ENCODE measurements at places on chromosomes 2 and 18.

GRCh38 chr2:102187496-102188150 is 800 bp downstream of the IL1RL2 start:
- DNase-seq = peak; percentile 19

GRCh38 chr2:30373881-30374302 is 73.2 kb upstream of the LCLAT1 start:
- DNase-seq = peak; percentile 93

GRCh38 chr18:52289392-52289791 is 50.6 kb upstream of the DCC start:
- no peak for DNase-seq

- peak; percentile 86 for DNase-seq
These were observed 270.3 kb downstream of the NEDD4L start for GRCh38 chr18:58314284-58314683.

- no peak for DNase-seq
These were observed 20.5 kb downstream of the FHL2 start for GRCh38 chr2:105378276-105378840.

DNA sequence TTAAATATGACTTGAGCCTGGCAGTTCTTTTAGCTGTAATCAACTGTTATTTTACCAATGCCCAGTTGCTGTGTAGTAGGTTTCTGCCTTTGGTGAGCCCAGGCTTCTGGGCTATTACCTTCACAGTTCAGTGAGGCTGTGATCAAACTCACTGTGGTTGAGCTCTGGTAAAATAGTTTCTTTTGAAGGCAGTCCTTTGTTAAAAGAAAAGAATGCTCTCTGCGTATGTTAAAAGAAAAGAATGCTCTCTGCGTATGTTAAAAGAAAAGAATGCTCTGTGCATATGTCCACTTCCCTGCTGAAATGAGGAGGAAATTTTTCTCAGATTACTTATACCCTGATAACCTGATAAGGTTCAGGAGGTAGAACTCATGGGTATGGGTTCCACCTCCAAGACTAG is 244.3 kb downstream of the RNF144A start:
- no peak for DNase-seq

DNA sequence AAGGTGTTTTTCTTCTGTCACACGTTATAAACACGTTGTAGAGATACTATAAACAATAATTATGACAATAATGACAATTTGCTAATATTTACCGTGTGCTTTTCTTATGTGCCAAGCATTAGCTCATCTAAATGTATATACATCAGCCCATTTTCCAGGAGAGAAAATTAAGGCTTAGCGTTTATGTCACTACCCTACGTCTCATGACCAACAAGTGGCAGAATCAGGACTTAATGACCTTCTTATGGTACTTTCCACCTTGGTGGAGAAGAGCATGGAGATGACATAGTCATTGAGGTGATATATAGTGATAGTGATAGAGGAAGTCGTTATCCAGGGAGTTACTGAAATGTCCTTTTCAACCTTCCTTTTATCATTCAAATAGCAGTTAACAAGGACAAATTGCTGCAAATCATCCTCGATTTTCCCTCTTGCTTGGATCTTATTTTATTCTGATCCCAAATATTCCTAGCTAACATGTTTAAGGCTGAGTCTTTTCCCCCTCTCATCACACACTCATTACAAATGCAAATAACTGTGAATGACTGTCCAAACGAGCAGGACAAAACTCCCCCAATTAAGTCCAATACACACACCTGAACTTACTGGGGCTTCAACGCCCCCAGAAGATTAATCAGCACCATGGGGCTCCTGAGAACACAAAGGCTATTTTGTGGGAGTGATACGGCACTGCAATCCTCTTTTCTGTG is 27.3 kb downstream of the SPRED2 start:
- DNase-seq = no peak

DNA sequence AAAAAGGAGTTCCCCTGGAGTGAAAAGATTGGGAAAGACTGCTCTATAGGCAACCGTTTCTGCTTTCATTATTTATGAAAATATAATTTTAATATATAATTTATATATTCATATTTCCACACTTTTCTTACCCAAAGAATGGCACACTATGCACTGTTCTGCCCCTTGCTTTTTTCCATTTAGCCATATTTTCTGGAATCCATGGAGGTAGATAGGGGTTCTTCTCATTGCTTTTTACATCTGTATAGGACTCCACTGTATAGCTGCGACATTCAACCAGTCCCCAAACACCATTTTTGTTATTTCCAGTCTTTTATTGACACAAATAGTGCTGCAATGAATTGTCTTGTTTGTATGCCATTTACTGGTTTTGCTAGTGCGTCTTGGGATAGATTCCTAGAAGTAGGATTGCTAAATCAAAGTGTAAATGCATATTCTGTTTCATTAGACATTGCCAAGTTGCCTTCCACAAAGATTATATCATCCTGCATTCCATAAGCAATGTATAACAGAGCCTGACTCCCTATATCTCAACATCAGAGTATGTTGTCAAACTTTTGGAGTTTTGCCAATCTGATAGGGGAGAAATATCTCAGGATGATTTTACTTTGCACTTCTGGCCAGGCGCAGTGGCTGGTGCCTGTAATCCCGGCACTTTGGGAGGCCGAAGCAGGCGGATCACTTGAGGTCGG is 26.6 kb upstream of the TCF7L1 start:
- no peak for DNase-seq

GRCh38 chr18:62289047-62289446 is 36.1 kb upstream of the TNFRSF11A start:
- no peak for DNase-seq
